ENCODE measurements at places on chromosomes 4 and X.

- no peak for DNase-seq
Observed at GRCh38 chr4:7083597-7084563, 16.0 kb upstream of the GRPEL1 start.

GRCh38 chrX:52363247-52363883, 5.5 kb upstream of the XAGE2 start:
- no peak for DNase-seq

DNA sequence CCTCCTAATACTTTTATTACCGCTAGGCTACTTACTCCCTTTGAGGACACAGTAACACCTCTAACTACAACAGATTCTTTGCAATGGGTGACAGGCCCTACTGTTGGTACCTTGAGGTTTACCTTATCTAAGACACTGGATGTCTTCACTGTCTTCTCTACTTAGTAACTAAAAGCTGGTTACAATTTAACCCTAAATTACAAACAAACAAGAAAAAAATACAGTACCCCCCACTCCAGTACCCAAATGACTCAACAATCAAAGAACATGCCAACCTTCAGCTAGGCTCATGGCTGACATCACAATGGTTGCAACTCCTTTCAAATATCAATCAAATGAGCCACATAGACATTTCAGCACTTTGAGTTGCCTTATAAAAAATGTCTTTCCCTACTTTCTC, 198.0 kb downstream of the GUCY2F start:
- DNase-seq = no peak

- DNase-seq = no peak
Observed at GRCh38 chr4:142360657-142361056, 485.4 kb downstream of the INPP4B start.

DNA sequence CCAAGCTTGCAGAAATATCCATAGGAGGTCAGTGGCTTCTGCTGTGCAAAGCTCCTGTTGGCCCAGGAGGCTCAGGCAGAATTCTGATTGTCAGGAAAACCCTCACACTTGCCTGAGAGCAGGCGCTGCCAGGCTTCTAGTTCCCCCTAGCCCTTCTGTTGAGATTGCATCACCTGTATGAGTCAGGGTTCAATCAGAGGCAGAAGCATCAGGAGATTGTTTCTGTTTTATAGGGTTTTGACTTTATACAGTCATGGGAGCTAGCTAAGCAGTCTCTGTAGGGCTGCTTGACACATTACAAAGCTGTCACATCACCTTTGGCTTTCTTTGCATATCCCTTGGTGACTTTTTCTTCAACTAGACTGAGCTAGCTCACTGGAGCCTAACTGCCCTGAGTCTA, 27.8 kb downstream of the DIPK2B start:
- no peak for DNase-seq

DNA sequence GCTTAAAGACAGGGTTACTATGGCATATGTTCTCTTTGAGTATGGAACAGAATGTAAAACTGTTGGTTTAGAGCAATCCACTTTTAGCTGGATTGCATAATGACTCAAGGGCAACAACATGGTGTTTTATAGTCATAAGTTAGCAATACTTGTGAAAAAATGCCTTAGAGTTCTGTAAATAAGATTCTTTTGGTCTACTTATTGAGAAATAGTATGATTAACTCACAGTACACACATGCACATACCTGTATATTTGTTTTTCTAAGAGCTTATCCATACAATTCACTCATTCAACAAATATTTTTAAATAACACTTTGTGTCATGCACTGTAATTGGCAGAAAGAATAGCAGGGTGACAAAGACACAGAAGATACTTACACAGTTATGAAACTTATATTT, 1415.5 kb downstream of the PCDH7 start:
- DNase-seq = no peak

DNA sequence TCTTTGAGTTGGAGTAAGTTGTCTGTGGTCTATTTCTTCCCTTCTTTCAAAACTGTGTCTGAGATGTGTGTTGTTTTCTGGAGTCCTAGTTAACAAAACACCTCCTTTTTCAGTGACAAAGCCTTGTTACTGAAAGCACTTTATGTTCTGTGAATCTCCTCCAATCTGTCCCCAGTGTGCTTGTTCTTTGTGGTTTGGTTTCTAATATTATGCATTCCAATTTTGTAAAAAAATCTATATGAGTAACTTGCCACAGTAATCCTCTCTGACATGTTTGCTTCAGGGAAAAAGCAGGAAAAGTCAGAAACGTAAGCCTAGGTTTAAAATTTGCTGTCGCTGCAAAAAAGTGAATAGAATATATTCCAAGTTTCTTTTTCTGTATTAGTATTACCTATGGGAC, 12.4 kb downstream of the PRRG1 start:
- no peak for DNase-seq

- DNase-seq = no peak
Observed at GRCh38 chr4:143455211-143455610, 58.3 kb upstream of the SMARCA5 start.

- no peak for DNase-seq
Observed at GRCh38 chr4:159298502-159298901, 195.6 kb downstream of the RAPGEF2 start.

DNA sequence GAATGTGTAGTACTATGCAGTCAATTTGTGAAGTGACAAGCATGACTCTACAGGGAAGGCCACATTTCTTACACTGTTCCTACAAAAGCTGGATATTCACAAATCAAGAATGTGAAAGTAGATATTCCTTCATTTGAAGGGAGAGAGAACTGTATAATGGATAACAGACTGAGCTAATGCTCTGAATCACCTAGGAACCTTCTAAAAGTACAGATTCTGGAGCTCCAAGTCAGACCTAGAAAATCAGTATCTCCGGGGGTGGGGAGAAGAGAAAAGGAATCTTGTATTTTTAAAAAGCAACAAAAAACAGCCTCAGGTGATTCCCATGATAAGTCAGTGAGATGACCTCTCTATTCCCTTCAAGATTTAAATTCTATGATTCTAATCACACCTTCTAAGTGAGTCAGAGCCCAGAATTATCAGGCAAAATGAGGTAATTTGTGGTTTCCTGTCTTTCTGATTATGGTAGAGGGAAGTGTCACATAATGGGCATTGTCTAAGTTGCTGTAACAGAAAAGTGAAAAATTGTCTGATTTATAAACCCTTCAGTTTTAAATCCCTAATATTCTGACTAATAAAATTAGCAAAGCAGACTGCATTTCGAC, 80.9 kb downstream of the IL21 start:
- DNase-seq = no peak

DNA sequence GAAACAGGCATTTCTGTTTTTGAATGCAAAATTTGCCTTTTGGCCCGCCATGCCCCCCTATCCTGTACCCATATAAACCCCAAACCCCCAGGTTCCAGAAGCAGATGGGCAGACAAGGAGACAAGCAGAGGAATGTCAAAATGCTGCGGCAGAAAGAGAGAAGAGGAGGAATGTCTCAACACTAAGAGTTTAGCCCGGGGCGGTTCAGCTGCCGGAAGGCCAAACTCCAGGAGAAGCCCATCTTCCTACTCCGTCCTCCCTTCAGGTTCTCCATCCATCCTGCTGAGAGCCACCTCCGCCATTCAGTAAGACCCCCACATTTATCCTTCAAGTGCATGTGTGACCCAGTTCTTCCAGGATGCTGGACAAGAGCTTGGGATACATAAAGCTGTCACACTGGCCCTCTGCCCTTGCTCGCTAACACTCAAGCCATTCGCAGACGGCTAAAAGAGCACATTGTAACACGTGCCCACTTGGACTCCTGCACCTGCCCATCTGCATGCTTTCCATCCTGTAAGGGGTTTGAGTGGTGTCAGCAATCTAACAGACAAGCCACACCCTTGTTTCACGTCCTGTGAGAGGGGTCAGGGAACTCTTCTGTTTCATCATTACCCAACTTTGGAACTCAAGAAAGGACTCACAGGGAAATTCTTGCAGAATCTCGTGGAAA, 31.3 kb downstream of the TLR10 start:
- DNase-seq = no peak

DNA sequence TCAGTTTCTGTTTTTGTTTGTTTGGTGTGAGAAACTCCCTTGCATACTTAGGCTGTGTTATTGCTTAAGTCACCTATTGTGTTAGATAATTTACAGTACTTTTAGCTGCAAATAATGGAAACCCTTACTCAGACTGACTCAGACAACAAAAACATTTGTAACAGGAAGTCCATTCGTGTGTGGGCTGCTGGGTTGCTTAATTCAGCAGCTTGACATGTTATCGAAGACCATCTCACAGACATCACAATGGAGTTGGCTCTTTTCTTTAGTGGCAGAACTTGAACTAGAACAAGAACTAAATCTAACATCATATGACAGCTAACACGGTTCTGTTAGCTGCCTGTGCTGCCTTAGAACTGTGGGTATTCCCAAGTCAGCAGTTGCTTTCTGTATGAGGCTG, 9.9 kb upstream of the GABRE start:
- no peak for DNase-seq

GRCh38 chr4:126647756-126648397, 984.9 kb upstream of the INTU start:
- DNase-seq = no peak

DNA sequence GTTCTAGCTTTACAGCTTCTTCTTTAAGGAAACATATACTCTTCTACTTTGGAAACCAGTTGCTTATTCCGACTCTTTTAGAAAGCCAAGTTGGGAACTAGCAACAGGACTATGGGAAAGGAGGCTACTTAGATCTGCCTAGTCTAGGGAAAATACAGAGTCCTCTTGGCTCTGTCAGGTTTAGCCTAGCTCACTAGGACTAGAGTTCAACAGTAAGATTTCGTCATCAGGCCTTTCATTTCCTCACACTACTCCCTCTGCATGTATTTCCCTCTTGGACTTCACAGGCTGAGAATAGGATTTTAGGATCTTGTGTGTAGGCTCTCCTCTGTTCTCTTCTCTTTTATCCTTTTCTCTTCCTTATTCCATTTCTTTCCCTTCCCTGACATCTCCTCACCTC, 409.8 kb downstream of the AR start:
- DNase-seq = no peak

DNA sequence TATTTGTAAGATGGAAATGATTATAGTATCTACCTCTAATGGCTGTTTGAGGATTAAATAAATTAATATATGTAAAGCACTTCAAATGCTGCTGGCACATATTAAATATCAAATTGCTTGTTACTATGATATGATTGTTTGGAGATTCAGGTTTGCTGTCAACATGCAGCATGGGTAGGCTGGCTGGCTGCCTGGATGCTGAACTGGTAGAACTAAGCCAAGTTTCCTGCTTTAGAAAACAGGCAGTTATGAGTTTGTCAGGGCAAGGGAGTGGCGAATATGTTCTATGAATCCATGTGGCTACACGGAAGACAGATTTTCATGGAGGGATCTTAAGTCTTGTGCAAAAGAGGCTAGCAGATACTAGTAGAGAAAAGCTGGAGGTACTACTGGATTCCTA, 239.6 kb downstream of the GBA3 start:
- no peak for DNase-seq

DNA sequence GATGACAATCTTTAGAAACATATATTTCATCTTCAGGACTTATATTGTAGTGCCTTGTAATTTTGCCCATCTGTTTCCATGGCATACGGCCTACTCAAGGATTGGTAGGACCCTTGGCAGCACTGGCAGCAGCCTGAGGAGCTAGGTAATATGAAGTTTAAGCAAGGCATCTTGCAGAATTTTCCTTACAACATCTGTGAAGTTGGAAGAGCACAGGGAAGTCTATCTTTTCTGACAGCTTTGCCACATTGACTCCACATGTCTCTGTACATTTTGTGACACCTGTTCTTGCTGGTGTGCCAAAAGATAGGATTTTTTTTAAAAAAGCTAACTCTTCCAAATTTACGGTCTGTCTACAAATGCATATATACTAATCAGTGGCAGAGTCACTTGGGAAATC, 1235.2 kb downstream of the PCDH7 start:
- DNase-seq = no peak

Data from 8988T (cell line).